Dermis blood vessel endothelial cell (primary cell): ENCODE measurements at places on chromosomes 12 and 14.

DNA sequence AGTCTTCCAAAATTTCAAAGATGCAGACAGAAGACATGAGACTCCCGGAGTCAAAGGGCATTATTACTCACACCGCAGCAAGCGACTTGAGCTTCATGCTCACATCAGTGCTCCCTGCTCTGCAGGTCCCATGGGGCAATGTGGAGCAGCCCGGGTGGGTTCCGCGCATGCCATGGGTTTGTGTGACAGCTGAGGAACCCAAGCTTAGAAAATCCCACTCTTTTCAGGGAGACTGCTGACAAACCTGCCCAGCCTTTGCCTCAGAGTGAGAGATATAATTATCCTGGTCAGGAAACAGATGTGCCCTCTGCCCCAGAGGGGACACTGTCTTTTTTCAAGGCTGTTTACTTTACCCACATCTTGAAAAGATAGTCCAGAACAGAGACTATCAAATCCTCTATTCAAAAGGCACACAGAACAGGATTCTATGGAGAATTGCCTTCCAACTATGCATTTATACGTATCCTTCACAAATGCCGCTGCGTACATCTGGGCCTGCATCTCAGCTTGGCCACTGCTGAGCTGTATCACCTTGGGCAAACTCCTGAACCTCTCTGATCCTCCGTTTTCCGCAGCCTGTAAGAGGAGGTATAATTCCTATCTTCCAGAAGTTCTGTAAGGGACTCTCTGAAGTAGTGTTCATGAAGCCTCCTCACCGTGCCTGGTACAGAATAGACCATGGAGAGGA, 16.0 kb downstream of the C14orf132 start:
- DNase-seq = no peak

GRCh38 chr14:63735720-63736119, 7.9 kb upstream of the SGPP1 start:
- DNase-seq = no peak

- DNase-seq = no peak
These were observed 1196.9 kb downstream of the VRK1 start for GRCh38 chr14:97994020-97994531.

DNA sequence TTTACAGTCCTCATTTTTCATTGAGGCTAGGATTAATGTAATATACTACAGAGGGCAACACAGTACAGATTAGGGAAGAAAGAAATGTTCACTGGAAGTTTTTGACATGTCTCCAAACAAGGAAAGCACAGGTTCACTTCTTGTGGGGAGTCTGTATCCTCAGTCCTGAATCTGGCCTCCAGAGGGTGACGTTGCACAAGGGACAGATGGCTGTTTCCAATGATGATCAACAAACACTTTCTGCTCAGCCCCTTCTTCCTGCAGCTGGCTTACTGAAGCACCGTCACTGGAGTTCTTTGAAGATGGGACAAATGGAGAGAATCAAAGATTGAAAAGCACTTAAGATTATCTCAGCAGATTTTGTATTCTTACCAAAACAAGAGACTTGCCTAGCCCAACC, 123.3 kb upstream of the OR4E1 start:
- DNase-seq = no peak

DNA sequence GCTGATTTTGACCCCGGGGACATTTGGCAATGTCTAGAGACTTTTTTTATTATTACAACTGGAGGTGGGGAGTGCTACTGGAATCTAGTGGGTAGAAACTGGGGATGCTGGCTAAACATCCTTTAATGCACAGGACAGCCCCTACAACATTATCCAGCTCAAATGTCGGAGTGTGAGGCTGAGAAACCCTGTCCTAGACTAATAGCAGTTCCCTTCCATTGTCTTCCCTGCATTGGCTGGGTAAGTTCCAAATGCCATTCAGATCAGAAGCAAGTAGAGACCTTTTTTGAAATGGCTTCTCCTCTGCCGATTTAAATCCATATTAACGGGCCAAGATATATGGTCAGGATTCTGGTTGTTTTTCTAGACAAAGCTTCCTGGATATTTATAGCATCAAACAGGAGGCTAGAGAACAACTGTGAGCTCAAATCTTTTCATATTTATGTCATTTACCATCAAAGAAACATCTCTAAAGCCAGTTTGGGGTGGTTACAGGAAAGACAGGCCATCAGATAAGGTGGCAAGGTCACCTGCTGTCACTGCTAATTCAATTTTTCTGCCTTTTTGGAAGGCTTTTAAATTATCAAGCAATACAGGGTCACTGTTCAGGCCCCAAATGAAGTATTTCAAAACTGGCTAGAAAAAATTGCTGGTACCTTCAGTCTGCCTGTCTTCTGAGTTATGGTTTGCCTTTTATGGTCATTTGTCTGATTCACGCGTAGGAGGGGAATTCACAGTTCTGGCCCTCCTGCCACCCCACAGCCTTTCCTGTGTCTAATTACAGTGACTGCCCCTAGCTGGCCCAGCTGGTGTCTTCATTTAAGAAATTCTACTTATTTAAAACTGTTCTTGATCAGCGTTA, 20.1 kb upstream of the AKAP5 start:
- DNase-seq = peak; percentile 89

GRCh38 chr12:97426492-97427116, 36.0 kb upstream of the RMST start:
- no peak for DNase-seq

DNA sequence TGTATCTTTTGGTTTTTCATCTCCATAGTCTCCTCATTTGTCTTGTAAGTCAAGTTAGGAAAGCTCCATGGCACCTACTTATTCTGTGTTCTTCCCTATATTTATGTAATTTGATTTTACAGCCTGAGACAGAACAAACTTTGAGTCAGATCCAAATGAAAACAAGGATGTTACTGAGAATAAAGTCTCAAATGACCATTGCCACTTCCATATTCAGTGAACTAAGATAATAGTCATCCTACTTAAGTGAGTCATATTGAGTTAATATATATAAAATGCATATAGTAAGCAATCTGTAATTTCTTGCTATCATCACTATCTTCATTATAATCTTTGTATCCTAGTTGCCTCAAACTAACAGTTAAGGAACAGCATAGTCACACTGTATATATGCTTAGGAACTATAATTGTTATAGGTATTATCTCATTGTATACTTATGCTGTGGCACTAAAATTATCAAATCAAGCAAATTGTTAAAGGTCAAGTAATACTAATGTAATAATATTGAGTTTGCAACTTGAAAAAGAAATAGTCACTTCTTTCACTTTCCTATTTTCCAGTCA, 30.8 kb downstream of the TMTC3 start:
- DNase-seq = no peak

GRCh38 chr12:88604646-88605045, 24.4 kb upstream of the KITLG start:
- DNase-seq = no peak

- no peak for DNase-seq
These were observed 120.9 kb upstream of the HIF1A start for GRCh38 chr14:61574514-61574807.

GRCh38 chr14:32102152-32102787, 25.2 kb downstream of the ARHGAP5 start:
- no peak for DNase-seq

GRCh38 chr12:131674373-131674772, 36.5 kb upstream of the SFSWAP start:
- DNase-seq = no peak

GRCh38 chr12:45051572-45052125, 750 bp upstream of the DBX2 start:
- DNase-seq = no peak

DNA sequence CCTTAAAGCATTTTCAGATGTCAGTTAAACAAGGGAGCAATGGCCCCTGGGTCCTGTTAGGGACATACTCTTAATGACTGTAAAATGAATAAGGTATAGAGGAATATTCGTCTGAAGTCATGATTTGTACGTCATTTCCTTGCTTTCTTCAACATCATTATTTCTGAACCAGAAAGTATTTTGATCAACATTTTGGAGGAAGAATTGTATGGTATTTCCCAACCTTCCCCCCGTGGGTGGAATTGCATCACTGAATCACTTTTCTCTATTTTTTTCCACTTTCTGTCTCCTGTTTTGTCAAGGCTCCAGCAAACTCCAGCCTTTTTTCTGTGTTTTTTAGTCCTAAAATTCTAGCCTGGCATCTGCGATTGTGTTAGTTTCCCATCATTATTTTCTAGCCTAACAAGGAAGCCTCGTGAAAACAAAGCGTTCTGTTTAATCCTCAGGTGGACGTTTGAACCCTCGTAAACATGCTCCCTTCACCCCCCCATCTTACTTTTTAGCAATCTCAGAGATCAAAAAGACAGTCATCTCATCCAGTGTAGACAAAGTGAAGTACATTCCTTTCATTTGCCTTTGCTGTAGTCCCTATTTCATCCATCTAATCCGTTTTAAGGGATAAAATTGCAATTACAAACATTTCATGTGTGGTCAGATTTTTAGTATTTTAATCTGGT, 62.3 kb downstream of the ETV6 start:
- DNase-seq = peak; percentile 65

- DNase-seq = peak; percentile 26
These were observed 1.3 kb downstream of the POMT2 start for GRCh38 chr14:77319422-77319821.

DNA sequence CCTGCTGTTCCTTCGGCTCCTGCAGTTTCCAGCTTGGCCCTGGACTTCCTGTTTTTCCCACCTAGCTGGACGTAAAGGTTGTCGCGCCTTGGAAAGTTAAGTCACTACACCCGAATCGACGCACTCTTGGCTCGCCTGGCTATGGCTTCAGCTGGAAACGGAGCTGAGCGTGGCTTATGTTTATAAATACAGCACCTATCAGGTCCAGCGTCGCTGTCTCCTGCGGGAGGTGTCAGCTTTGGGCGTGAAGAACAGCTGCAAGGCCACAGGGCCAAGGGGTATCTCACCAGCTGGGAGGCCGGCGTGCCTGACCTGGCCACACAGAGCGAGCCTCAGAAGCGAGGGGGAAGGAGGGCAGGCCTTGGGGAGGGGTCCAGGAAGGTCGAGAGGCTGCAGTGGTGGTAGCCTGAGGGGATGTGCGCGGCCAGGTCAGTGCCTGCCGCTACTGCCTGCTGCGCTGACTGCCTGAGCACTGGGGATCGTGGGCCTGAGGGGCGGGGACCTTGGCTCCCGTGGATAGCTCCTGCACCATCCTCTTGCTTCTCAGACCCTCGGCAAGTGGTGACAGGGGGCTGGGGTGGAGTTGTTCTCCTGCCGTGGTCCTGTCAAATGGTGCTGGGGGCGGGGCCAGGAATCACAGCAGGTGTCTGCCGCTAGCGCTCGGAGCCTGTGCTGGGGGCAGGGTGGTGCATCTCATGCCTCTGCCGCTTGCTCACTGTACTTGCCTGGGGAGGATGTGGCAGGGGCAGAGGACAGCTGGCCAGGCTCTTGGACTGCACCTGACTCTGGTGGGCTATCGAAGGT, 12.5 kb downstream of the PACS2 start:
- DNase-seq = no peak

DNA sequence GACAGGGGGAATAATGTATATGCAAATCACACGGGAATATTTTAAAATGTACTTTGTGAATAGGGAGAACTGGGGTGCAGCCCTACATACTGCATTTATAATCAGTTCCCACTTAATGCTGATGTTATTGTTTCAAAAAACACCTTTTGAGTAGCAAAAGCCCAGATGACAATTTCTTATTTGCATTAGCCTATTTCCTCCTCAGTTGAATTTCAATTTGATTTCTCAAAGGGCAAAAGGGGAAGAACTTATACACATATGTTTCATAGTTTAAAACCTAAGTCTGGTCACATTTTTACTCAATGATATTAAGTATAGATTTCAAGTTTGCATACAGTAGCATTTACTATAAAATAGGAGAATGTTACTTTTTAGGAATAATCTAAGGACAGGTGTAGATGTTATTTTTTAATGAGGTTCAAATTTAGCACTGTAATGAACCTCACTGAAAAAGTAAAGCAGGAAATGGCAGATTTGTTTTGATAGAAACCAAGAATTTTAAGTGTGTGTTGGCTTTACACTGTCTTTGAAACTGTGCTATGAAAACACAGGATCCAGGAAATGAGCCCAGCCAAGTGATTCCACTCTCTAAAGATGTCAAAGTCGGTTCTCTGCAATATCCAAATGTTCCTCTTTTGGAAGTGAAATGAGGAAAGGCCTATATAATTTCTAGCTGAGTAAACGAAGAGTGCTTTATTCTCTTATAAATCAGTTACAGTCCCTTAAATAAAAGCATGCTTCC, 367.4 kb downstream of the BTG1 start:
- DNase-seq = peak; percentile 17

DNA sequence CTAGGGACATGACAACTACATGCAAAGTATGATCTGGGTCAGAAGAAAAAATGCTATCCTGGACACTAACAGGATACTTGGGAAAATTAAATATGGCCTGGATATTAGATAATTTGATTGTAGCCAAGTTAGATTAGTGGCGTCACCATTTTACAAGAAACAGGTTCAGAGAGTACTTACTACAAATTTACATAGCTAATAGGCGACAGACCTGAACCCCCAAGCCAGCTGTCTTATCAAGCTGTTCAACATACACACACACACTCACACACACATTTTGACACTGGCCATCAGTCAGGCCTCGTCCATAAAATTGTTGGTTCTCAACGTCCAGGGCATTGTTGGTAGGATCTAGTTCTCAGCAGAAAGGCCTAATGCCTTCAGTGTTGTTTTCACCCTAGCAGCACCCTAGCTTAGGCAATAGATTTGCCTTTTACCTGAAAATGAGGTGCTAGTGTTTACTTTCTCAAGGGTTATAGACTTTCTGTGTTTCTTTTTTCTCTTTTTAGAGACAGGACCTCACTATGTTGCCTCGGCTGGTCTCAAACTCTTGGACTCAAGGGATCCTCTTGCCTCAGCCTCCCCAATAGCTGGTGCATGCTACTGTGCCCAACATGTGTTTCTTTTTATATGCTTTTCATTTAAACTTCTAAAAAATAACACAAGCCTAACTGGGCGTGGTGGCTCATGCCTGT, 3.3 kb upstream of the C14orf93 start:
- no peak for DNase-seq

DNA sequence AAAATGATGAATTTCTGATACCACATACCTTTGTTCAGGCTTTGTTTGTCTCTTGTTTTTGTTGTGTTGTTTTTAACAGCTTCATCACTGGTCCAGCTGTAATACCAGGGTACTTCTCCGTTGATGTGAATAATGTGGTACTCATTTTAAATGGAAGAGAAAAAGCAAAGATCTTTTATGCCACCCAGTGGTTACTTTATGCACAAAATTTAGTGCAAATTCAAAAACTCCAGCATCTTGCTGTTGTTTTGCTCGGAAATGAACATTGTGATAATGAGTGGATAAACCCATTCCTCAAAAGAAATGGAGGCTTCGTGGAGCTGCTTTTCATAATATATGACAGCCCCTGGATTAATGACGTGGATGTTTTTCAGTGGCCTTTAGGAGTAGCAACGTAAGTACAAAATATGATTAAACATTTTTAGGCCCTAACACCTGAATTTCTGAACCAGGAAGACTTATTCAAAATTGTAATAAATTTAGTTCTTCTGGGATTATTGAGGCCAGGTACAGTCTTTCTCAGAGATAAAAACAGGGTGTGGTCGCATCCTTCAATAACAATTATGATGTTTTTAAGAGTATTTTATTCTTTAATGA, 22.4 kb downstream of the RXYLT1 start:
- peak; percentile 46 for DNase-seq

GRCh38 chr12:102343361-102344121, 136.8 kb downstream of the IGF1 start:
- DNase-seq = peak; percentile 21

GRCh38 chr14:82419933-82420332, 886.3 kb upstream of the SEL1L start:
- DNase-seq = no peak
